ENCODE measurements at places on chromosomes 4 and X.

DNA sequence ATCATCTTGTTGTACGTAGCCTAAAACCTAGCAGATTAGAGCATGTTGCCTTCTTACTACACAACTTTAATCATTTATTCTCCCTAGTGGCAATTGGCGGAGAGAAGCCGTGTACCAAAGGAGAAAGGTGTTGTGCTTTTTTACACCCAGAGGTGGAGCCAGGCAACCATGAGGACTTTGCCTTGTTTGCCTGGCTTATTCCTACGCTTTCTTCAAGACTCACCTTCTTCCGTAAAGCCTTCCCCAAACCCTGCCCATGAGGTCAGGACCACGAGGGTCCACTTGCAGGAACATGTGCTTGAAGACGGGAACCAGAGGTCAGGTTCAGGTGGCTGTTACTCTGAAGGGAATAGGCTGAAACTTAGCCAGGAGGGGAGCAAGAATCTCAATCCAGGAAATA, 290.5 kb downstream of the RAB28 start:
- no peak overlapping the region for H3K27ac ChIP-seq
- no peaks in the 10 kb centered on the region for H3K36me3 ChIP-seq
- no peak for DNase-seq
- H3K4me1 ChIP-seq, result no peaks in the 10 kb centered on the region

DNA sequence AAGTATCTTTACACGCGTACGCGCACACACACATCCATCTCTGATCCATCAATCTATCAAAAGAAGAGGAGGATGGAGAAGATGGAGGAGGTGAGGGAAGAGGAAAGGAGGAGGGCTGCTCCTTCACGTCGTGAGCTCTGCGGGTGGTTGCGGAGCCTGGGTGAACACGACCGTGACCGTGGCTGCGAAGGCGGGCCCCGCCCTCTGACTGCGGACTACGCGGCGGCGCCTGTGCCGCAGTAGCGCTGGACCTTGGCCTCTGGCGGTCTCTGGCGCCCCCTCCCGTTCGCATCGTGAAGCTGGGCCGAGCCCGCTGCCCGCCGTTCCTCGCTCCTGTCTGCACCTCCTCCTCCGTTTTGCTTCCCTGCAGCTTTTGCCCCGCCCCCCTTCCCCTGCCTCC, 37.7 kb upstream of the ARAF start:
- no peak overlapping the region for H3K27ac ChIP-seq
- no peaks in the 10 kb centered on the region for H3K4me1 ChIP-seq
- no peaks in the 10 kb centered on the region for H3K36me3 ChIP-seq

DNA sequence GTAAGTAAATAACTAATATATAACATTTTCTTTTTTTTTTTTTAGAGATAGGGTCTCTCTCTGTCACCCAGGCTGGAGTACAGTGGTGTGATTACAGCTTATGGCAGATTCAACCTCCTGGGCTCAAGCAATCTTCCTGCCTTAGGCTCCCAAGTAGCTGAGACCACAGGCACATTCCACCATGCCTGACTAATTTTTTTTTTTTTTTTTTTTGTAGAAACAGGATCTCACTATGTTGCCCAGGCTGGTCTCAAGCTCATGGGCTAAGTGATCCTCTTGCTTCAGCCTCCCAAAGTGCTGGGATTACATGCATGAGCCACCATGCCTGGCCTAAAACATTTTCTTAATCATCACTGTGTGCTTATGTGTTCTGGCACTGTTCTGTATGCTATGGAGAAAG, 32.8 kb downstream of the MGARP start:
- no peaks in the 10 kb centered on the region for H3K27me3 ChIP-seq
- no peak for DNase-seq
- H3K27ac ChIP-seq, result no peak overlapping the region
- no peaks in the 10 kb centered on the region for H3K36me3 ChIP-seq

DNA sequence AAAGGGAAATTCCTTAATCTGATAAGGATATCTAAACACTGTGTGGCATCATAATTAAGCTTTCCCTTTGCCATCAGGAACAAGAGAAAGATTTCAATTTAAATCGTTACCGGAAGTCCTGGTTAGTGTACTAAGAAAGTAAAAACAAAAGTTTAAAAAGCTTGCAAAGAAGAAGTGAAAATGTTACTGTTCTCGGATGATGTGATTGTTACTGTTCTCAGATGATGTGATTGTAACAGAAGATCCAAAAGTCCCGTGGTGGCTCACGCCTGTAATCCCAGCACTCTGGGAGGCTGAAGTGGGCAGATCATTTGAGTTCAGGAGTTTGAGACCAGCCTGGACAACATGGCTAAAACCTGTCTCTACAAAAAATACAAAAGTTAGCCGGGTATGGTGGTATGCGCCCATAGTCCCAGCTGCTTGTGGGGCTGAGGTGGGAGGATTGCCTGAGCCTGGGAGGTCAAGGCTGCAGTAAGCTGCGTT, 62.5 kb downstream of the RGS12 start:
- H3K36me3 ChIP-seq, result peaks cover 22% of the 10 kb centered on the region
- peaks cover 4% of the 10 kb centered on the region for H3K4me1 ChIP-seq
- no peaks in the 10 kb centered on the region for H3K27me3 ChIP-seq
- H3K27ac ChIP-seq, result no peak overlapping the region

DNA sequence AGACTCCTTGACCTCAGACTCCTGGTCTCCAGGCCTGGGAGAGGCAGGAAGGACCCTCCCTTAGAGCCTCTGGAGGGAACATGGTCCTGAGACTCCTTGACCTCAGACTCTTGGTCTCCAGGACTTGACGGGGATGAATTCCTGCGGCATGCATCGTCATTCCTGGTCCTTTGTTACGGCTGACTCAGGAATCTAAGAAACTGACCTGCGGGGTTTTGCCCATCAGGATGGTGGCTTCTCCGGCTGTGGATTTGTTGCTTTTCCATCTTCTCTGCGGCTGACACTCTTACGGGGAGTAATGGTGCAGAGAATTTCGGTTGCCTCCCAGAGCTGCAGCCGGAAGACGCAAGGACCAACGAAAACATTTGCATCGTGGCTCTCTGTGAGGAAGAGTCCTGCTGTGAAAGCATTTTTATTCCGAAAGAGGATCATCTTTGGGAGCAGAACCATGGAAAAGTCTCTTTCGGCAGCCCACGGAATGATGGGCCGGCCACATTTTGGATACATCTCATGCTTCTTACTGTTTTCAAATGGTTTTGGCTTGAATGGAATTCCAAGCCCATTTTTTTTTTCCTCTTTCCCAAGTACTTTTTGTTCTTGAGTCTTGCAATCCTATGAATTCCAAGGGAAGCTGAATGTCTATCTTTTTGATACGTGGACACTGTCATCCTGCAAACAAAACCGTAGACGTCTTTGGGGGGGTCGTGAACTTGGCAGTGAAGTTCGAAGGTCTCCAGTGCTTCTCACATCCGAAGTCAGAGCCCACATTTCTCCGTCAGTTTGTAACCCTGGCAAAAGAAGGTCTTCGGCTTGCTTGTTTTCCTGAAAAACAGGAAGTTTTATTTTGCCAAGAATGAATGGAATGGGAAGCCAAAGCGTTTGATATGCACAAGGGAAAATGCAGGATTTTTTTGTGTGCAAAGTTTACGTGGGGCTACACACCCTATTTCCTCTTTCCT, 36.5 kb downstream of the SHOX start:
- DNase-seq, result no peak
- no peak overlapping the region for H3K4me3 ChIP-seq
- H3K27ac ChIP-seq, result no peak overlapping the region
- H3K4me1 ChIP-seq, result peaks cover 5% of the 10 kb centered on the region

Measured in type B pancreatic cell (in vitro differentiated cells).